ENCODE measurements at places on chromosomes 1 and 21.

DNA sequence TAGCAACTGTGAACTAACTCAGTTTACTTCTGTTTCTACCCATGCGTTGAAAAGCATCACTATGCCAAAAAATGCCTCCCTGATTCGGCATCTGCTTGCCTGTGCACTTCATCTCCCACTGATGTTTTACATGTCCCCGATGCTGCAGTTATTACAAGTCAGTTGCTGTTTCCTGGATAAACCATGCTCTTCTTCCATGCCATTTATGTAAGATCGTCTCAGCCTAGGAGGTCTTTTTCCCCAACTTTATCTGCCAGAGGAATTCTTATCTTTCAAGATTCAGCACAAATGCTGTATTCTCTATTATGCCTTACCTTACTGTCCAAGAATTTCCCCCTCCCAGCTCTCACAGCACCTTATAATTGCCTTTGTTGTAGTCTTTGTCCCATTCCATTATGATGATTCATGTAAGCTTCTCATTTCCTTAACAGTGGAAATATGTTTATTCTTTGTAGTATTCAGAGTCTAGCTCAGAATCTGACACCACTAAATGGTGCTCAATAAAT, 30.0 kb downstream of the PRKACB start:
- DNase-seq: peak; percentile 11

- DNase-seq: no peak
These were observed 225.3 kb downstream of the RGS7 start for GRCh38 chr1:241131636-241132194.

DNA sequence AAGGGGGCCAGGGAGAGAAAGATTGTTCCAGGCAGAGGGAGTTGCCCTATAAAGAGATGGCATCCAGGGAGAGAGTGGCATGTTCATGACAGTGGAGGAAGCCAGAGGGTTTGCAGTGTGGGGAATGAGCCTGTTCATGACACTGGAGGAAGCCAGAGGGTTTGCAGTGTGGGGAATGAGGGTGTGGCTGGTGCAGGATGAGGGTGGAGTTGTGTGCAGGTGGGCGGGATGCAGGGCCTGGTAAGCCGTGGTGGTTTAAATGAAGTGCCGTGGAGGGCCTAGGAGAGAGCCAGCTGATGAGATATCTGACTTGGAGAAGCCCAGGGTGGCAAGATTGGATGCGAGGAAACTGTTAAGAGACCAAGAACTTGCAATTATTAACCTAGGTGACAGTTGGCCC, 131.8 kb downstream of the CAMTA1 start:
- no peak for DNase-seq

DNA sequence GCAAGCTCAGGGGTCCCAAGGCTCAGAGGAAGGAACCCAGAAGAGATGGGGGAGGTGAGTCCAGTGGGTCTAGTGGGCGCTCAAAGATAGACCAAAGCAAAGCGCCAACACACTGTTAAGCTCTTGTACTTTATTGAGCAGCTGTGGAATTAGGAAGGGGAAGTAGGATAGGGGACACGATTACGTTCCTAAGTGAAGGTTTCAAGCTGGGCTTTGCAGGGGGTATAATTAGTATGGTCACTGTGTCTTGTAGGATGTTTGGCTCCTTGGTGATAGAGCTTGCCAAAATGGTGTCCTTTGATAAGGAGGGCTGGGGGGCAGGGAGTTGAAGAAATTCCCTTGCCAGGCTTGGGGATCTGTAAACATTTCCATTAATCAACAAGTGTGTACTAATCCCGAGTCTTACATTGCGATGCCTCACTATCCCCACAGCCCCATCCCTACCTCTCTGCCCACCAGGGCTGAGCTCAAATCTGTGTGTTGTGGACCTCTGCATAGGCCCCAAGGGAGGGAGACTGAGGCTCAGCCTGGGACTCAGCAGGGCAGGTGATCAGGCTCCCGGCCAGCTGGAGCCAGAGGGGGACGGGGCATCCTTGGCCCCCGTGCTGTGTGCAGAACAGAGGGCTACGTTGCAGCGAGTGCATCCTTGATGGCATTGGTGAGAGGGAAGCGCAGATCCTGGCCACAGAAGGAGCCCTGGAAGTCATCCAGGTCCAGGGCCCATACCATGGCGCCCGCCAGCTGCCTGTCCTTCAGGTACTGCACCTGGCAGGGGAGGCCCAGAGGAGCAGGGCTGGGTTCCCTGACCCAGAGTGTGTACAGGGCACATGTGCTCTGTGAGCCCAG, 3.4 kb upstream of the MYBPH start:
- DNase-seq: no peak

- no peak for DNase-seq
These were observed 28.9 kb downstream of the ERI3 start for GRCh38 chr1:44326024-44326701.

DNA sequence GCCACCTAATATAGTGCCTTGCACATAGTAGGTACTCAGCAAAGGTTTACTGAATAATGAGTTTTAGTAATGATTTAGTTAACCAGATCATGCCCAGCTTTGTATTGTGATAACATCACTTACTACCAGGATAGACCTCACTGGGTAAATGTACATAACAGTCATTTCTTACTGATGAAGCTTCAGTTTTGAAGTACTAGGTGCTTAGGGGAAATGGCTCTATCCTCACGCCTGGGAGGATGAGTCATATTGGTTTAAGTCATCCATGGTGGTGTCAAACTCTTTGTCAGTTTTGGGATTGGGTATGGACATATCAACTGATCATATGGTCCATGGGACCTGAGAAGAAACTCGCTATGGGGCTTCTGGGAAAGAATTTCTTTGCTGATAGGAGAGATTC, 90.6 kb upstream of the USP24 start:
- DNase-seq: no peak

DNA sequence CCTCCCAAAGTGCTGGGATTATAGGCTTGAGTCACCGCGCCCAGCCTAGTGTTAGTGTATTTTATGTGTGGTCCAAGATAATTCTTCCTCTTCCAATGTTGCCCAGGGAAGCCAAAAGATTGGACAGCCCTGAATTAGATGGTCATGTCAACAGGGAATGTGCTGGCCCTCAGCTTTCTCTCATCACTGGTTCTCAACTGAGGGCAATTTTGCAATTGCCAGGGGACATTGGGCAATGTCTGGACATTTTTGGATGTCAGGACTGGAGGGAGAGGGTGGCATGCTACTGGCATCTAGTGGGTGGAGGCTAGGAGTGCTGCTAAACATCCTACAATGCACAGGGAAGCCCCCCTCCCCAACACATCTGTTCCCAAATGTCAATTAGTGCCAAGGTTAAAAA, 95.0 kb downstream of the LAMC2 start:
- peak; percentile 75 for DNase-seq

- no peak for DNase-seq
These were observed 14.3 kb upstream of the MED18 start for GRCh38 chr1:28314547-28314941.

DNA sequence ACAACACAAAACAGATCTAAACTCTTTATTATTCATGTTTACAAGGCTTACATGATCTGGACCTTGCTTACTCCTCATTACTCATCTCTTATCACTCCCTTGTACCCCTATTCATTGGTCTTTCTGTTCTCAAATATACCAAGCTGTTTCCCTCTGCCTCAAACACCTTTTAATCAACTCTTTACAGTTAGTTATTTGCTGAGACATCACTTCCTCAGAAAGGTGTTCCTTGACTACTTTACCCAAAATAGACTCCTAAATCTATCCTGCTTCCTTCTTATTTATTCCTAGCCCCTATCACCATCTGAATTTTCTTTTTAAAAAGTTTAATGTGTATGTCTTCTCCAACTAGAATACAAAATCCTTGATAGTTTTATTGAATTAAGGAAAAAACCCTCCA, 100.6 kb upstream of the SLFNL1 start:
- DNase-seq: no peak

- no peak for DNase-seq
These were observed 6.2 kb upstream of the FAM76A start for GRCh38 chr1:27719286-27720251.

DNA sequence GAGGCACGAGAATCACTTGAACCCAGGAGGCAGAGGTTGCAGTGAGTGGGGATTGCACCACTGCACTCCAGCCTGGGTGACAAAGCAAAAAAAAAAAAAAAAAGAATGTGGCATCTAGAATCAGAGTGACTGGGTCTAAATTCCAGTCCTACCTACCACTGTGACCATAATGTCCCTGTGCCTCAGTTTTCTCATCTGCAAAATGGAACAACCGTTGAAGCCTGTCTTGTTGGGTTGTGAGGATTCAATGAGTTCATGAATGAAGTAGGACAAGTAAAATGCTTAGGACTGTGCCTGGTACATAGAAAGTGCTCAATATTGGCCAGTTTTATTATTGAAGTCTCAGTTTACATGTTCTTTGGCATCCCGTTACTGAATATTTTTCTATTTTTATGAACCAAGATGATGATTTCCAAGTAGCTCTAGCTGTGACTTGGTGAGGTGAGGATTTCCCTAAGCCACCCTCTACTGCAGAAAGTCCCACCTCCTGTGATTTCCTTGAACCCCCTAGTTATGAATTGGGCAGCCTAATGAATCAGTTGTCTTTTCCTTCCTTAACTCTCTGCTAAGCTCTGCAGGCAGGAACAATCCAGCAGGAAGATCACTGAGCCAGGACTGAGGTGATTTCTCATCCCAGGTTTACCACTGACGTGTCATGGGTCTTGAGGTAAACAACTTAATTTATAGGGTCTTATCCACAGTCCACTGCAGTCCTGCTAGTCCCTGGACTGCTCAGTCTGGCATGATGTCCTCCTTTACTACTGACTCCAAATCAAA, 18.9 kb upstream of the MEAF6 start:
- DNase-seq: no peak

GRCh38 chr1:33186936-33187335, 5.1 kb upstream of the TRIM62 start:
- no peak for DNase-seq

DNA sequence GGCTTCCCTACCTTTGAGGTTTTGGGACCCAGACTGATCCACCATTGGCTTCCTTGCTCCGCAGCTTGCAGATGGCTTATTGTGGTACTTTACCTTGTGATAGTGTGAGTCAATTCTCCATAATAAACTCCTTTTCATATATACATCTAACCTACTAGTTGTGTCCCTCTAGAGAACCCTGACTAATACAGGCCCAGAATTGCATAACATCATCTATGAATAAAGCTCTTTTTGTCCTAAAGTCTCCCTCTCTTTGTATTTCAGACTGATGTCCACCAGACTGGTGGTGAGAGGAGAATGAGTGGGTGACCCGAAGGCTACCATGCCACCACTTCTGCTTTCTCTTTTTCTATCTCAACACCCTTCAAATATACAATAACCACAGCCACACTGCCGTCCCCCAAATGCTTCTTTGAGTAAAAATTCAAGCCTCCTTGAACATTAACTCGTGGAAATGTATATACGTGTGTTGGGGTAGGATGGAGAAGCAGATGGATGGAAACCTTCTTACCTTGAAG, 265.7 kb downstream of the PTBP2 start:
- no peak for DNase-seq

DNA sequence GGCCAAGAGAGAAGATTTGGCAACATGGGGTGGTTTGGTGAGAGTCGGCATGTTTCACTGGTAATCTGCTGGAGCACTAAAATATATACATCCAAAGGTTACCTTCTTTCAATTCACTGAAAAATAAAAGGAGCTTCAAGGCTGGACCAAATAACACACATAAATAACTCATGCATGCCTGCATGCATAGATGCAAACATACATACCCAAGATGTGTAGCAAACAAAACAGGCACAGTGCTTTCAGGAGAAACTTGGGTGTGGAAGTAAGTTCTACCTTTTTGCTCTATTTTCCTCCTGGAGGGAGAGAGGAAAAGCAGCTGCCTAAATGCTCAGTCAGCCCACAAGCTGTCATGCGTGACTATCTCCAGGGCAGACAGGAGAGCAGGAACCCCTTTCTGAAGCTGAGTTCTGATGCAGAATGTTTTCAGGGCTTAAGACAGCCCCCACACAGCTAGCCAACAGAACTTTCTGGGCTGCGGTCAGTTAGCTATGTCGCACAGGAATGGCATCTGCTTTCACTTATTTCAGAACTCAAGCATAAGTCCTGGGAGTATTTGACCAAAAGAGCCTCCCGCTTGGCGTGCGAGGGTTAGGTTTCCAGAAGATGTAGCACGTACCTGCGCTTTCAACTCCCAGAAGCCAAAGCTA, 166.2 kb downstream of the TOMM20 start:
- peak; percentile 98 for DNase-seq

DNA sequence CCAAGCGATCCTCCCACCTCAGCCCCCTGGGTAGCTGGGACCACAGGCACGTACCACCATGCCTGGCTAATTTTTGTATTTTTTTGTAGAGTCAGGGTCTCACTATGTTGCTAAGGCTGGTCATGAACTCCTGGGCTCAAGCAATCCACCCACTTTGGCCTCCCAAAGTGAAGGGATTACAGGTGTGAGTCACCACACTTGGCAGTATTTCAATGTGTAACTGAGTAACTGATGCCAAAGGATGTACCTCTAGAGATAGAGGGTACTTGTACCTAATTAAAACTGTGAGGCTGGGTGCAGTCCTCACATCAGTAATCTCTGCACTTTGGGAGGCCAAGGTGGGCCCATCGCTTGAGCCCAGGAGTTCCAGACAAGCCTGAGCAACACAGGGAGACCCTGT, 258.7 kb upstream of the DMRTA2 start:
- DNase-seq: no peak

GRCh38 chr1:151995774-151996173, 2.1 kb upstream of the S100A10 start:
- no peak for DNase-seq

- DNase-seq: no peak
These were observed 58.2 kb upstream of the DMRTB1 start for GRCh38 chr1:53400761-53401674.

- no peak for DNase-seq
These were observed 36.0 kb downstream of the ALG6 start for GRCh38 chr1:63403386-63403785.

- no peak for DNase-seq
These were observed 12.1 kb upstream of the CNTN2 start for GRCh38 chr1:205030896-205031295.

GRCh38 chr1:33267468-33268205, 11.3 kb downstream of the ZNF362 start:
- no peak for DNase-seq

DNA sequence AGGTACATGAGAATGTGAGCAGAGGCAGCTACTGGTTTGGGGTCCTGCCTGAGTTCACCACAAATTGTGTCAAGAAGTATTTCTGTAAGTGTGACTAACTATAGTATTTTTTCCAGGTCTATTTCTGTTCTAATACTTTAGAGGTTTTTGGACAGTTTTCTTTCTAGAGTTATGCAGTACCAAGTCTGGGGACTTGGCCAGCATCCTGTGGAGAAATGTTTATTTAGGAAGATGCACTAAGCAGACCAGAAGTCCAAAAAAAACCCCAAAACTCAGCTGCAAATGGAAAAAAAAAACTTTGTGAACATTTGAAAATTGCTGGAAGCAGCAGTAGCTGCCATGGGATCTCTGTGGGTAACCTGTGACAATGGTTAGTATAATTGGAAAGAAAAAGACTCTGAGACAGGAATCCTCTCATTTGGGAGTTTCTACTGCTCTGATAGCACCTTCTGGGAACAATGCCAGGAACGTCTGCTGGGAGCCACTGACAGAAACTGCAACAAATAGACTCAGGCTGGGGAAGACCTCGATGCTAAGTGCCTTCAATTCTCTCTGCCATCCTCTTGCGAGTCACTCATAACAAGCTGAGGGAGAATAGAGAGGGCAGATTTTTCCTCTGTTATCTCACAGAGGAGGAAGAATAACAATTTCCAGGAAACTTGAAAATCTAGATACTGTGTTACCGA, 37.6 kb downstream of the OR10R2 start:
- no peak for DNase-seq
